ENCODE measurements at places on chromosomes 16 and 17. TPM values are rescaled to one million over a fixed set of nuclear protein-coding genes. Genes with fewer than 3 reads are reported as not detected.
A peak's percentile ranks its signal among the peaks of the same experiment; 100 is the strongest.

RRAD gene
- 0.22 TPM for total RNA-seq

SLFN14 gene
- not detected for total RNA-seq

DNA sequence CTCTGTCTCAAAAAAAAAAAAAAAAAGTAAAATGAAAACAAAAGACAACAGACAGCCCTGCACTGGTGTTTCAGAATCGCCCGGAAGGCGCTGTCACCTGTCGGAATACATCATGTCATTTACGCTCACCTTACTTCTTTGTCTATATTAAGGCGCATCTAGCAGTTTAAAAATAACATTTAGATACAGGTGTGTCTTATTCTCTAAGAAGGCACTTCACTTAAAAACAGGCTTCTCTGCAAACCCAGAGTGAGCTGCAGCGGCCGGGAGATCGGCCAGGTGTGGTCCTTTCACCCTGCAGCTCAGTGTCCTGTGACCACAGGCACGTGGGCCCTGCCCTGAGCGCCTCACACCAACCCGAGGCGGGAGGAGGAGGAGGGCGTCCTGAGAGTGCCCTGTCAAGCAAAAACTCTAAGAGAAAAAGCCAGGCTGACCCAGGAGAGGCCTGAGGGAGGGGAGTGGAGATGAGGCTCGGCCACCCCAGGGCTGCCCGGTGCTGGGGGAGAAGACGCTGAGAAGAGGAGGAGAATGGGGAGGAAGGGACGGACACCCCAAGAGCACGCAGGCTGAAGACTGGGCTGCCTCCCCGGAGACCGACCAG, 3.3 kb upstream of the LMF1 start:
- DNase-seq = no peak

PRSS8 gene
- total RNA-seq = not detected

CLDN6 gene
- total RNA-seq = not detected

SLC35G6 gene
- not detected for total RNA-seq

DNA sequence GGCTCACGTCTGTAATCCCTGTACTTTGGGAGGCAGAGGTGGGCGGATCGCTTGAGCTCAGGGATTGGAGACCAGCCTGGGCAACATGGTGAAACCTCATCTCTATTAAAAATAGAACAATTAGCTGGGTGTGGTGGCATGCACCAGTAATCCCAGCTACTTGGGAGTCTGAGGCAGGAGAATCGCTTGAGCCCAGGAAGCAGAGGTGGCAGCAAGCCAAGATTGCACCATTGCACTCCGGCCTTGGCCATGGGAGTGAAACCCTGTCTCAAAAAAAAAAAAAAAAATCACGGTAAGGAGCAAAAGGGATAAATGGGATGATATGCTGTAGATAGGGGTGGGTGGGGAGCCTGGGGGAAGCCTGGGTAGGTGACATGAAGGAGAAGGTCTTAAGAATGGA, 20.4 kb upstream of the TMEM98 start:
- no peak for DNase-seq

- no peak for DNase-seq
Observed at GRCh38 chr16:22323959-22324786, 27.0 kb downstream of the POLR3E start.

VWA3A gene
- not detected for total RNA-seq

- DNase-seq = no peak
Observed at GRCh38 chr16:29987371-29988085, 7.9 kb downstream of the HIRIP3 start.

DNA sequence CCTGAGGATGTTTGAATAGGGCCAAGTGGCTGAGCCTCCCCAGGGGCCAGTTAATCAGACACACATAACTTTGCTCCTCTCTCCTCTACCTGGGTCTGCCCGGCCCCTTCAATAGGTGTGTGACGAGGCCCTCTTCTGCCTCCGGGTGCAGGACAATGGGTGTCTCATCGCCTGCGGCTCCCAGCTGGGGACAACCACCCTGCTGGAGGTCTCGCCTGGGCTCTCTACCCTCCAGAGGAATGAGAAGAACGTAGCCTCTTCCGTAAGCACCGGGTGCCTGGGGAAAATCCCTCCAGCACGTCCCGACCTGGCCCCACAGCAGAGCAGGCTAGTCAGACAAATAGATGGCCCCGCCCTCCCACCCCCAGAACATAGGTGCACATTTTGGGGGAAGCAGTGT, 16.1 kb upstream of the KIF19 start:
- DNase-seq = no peak

- DNase-seq = no peak
Observed at GRCh38 chr17:48258331-48258730, 150.8 kb downstream of the SNX11 start.

DNA sequence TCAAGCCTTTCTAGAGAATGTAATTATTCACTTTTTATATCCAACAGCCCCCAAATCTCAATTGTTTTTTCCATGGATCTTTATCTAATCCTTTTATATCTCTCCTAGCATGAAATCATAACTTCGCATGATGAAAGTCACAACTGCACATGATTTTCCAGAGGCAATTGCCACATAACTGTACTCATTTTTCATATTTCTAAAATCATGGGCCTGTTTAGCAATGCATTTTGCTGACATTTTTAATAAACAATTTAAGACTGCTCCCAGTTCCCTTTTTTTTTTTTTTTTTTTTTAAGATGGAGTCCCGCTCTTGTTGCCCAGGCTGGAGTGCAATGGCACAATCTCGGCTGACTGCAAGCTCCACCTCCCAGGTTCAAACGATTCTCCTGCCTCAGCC, 83.5 kb downstream of the VMP1 start:
- DNase-seq = no peak

DNA sequence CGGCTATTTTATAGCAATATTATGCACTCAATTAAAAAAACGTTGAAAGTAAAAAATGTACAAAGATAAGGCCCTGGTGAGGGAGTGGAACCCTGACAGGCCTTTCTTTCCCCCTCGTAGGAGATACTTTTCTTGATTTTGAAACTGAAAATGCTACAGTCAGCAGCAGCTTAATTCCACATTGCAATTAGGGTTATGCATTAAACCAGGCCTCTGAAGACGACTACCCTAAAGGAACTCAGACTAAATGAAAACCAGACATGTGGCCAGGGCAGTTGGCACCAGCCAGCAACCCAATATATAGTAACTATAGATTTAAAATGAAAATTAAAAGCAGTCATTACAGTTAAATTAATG, 463.2 kb upstream of the MAF start:
- DNase-seq = no peak

DNA sequence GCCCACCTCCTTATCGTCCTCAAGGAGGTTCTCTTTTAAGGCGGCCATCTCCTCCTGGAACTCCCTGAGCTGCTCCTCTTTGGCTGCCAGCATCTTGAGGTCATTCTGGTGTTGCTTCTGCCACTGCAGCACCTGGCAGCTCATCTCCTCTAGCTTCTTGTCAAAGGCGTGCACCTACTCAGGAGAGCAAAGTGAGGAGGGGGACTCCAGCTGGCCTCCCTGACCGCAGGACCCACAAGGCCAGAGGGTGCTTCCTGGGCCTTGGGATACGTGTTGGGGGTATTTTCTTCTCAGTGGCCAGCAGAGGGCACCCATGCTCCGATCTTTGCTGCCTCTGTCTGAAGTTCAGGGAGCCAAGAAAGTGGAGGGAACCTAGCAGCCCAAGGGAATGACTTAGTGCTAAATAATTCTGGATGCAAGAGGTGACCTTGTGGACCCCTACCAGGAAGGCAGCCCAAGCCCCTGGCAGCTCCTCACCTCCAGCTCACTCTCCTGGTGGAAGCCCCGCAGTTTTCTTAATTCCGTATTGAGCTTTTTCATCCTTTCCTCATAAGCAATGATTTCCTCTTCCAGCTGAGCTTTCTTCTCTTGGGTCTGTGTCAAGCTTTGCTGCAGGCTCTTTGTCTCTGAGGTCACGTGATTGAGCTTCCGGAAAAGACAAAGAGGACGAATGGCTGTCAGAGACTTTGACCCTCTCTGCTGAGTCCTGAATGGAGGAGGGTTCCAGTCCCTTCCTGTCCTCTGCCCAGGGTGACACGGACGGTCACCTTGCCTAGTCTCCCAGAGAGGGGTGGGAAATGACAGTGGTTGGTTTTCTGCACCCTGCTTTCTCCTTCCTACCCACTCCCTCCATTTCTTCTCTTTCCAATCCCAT, 31.4 kb downstream of the DHX38 start:
- DNase-seq = peak; percentile 78

SHMT1 gene
- total RNA-seq = 3.5 TPM

- DNase-seq = no peak
Observed at GRCh38 chr16:1788095-1788707, 5.3 kb downstream of the IGFALS start.

GRCh38 chr17:43728081-43728480, 30.5 kb downstream of the SOST start:
- no peak for DNase-seq

DNA sequence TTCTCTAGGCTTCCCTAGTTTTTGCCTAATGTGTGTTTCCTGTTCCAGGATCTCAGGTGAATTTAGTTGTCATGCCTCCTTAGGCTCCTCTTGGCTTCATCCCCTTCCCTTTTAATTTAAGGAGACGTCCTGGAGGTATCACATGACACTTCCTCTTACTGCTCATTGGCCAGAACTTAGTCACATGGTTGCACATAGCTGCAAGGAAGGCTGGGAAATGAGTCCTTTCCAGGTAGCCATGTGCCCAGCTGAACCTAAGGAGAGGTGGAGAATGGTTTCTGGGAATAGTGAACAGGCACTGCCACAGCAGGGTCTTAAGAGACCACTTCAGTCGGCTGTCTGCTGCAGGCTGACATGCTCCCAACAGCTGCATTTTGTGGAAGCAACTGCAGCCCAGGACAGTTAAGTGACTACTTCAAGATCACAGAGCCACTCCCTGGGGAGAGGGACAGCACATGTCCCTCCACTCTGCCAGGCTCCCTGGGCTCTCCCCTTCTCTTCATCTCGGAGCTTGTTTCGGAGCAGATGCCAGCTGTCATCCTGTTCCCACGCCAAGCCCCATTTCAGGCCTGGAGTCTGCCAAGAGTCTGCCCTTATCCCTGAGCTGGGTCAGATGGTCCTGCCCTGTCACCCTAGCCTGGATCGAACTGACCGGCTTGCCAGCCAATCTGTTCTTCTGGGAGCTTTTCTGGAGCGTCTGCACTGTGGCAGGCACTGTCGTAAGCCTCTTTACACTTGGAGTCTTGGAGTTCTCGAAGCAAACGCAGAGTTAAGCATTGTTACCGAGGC, 81.4 kb upstream of the FOXF1 start:
- DNase-seq = no peak

Data from GM23248 (cell line).